A172 (cell line): ENCODE measurements at places on chromosomes 2 and 18. TPM values are rescaled to one million over a fixed set of nuclear protein-coding genes. Genes with fewer than 3 reads are reported as not detected.

GRCh38 chr2:25420820-25421237 lies 79.1 kb upstream of the DNMT3A start:
- DNase-seq: no peak

DNA sequence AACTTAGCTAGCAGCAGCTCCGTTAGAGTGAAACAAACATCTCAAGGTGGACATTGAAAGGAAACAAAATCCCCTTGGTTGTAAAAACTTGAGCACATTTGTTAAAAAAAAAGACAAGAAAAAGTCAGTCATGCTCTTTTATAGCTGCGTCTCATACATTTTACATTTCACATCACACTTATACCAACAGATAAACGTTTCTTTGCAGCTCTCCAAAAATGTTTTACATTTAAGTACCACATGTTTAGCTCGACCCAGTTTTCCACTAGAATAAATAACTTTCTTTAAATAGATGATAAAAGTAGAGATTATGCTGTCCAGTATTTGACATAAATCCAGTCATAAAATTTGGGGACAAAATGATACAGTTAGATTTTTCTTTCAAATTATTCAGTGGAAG lies 297.0 kb upstream of the ST6GAL2 start:
- DNase-seq: no peak

DNA sequence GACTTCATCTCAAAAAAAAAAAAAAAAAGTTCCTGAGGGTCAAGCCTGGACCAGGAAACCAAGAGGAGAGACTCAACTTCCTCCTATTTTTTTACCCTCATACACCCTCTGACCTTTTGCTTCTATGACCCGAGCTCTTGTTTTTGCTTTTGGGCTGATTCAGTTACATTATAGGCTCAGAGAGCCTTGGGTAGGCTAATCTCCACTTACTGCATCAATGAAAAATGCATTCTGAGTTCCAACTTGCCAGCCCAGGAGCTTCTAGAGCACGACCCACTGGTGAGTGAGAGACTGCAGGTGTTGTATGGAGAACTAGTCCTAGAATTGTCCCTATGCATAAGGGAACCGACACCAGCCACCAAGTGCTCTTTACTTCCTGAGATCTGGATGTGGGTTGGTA lies 91.1 kb downstream of the CABLES1 start:
- DNase-seq: no peak

- no peak for DNase-seq
Measured at GRCh38 chr18:54357082-54357659, 487 bp downstream of the STARD6 start.

- no peak for DNase-seq
Measured at GRCh38 chr2:46448641-46449040, 30.7 kb upstream of the TMEM247 start.

GRCh38 chr18:49725809-49726674 lies 87.3 kb downstream of the ACAA2 start:
- peak; percentile 91 for DNase-seq

Gene NEU2
- total RNA-seq: not detected in 2 replicates

GRCh38 chr2:218436992-218437391 lies 18.1 kb downstream of the VIL1 start:
- no peak for DNase-seq

Gene PIEZO2
- total RNA-seq: 1.8 and 2.5 TPM in 2 replicates

Gene STEAP3
- total RNA-seq: 71.3 and 117 TPM in 2 replicates

GRCh38 chr2:67840460-67841068 lies 222.2 kb downstream of the C1D start:
- peak; percentile 86 for DNase-seq

- DNase-seq: no peak
Measured at GRCh38 chr2:101578671-101579070, 103.8 kb upstream of the RFX8 start.

GRCh38 chr18:56738184-56738583 lies 87.0 kb downstream of the WDR7 start:
- no peak for DNase-seq

Gene SERPINB12
- not detected in 2 replicates for total RNA-seq

DNA sequence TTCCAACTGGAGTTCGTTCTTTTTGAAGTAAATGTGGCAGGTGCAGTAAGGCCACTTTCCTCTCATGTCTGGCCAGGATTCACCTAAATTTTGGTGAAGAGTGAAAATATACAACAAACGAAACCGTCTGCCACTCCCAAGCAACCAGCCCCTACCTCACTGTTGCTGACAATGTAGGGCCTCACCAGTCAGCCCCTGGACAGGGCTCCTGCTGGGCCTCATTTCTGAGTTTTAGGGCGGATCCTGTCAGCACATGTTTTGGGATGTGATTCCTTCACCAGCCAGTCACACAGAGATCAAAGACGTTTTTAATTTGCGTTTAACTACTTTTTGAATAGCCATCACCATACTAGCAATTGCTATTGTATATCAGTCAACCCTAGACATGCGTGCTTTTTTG lies 185.0 kb downstream of the WDR7 start:
- DNase-seq: no peak

GRCh38 chr18:68221111-68221724 lies 493.7 kb downstream of the TMX3 start:
- no peak for DNase-seq

DNA sequence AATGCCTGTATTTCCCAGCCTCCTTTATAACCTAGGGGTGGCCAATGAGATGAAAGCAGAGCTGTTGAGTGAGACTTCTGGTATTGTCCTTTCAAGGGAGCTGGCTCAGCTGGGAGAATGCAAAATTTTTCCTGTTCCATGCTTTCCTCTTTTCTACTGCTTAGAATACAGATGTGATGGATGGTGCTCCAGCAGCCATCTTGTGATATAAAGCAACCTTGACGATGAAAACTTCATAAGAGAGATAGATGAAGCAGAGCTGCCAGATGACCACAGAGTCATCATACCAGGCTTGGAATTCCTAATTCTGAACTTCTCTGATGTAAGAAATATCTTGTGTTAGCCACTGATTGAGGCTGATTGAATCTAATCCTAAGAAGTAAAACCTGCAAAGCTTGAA lies 11.9 kb upstream of the INHBB start:
- DNase-seq: no peak

- DNase-seq: no peak
Measured at GRCh38 chr2:47309472-47309951, 93.4 kb upstream of the MSH2 start.

DNA sequence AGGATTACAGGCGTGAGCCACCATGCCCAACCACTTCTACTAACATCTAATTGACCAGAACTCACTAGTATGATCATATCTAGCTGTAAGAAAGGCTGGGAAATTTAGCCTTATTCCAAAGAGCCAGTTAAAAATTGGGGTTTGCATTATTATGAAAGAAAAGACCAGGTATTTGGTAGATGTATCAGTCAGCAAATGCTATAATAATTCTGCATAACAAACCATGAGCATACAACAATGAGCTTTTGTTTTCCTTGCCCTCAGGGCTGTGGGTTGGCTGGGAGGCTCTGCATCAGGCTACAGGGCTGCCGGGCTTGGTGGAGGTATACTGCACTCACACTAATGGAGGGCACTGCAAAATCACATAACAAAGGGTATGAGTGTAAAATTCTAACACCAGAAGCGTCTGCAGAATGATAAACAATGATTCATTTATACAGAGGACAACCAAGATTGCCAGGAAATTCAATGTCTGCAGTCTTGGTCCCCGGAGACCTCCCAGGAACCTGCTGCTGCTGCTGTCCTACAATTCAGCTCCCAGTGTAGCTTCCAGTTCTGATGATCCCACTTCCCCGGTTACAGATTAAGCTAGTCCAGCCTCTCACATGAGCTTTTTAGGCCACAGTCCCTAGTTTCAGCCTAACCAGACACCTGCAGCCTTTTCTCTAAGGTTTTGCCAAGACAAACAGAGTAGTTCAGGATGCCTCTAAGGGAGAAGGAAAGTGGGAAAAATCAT lies 32.2 kb upstream of the ST3GAL5 start:
- DNase-seq: peak; percentile 63

- DNase-seq: no peak
Measured at GRCh38 chr2:231663458-231664212, 44.7 kb upstream of the PTMA start.

Gene BOLL
- total RNA-seq: not detected in 2 replicates

DNA sequence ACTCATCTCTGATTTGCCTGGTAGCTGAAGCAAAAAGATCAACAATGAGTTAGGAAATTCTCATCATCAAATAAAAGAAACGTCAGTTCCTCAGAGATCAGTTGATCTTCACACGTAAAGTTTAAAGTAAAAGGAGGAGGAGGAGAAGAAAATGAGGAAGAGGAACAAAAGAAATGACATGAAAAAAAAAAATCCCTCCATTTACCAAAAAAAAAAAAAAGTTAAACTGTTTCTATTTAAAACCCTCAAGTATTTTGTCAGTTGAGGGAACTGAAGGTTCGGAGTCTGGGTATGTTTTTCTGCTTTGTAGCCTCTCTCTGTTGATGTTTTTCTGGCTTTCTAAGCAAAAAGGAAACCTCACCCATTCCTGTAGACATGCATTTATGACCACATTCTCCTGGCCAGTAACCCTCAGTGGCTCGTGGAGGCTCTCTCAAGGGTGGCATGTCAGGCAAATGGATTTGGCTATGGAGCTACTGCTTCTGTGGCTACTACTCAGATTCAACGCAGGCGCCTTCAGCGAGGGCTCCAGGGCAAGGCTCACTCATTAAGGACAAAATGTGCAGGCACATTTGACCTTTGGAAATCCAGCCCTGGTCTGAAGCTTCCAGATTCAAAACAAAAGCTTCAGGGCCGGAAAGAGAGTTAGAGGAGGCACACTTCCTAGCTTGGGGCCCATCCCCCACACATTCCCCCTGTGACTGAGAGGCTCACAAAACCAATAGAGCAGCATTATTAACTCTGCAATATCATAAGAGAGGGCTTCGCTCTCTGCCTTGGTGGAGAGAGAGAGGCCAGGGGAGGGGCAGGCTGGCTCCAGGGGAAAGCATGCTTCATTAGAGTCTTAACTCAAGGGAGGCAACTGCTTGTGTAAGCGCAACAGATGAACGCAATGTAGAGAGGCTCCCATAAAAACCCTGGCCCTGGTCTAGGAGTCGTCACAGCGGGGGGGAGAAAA lies 22.3 kb downstream of the KLF7 start:
- DNase-seq: no peak

Gene TSPYL6
- total RNA-seq: not detected in 2 replicates

Gene POLR1B
- 20.0 and 23.3 TPM in 2 replicates for total RNA-seq

GRCh38 chr2:36395866-36396265 lies 40.3 kb downstream of the CRIM1 start:
- DNase-seq: no peak

- DNase-seq: no peak
Measured at GRCh38 chr2:10388954-10389560, 59.1 kb downstream of the ODC1 start.

GRCh38 chr2:174048243-174048642 lies 83.1 kb upstream of the SP3 start:
- DNase-seq: no peak

DNA sequence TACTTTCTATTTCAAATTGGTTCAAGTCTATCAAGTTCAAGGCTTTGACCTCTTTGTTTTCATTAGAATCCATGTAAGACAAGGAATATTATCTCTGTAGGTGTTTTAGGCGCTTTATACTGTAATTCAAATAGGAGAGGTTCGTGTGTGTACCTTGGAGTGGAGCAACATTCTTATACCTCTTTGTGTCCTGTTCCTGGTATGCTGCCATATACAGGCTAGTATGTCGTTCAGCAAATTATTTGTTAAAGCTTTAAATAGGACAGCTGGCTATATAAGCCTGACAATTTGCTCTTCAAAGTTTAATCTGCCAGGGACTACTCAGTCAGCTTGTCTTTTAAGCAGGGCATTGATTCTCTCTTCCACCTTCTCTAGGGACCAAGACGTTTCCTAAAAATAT lies 31.1 kb upstream of the SPAG16 start:
- DNase-seq: no peak

GRCh38 chr18:70041459-70042050 lies 93.9 kb upstream of the CD226 start:
- DNase-seq: no peak

DNA sequence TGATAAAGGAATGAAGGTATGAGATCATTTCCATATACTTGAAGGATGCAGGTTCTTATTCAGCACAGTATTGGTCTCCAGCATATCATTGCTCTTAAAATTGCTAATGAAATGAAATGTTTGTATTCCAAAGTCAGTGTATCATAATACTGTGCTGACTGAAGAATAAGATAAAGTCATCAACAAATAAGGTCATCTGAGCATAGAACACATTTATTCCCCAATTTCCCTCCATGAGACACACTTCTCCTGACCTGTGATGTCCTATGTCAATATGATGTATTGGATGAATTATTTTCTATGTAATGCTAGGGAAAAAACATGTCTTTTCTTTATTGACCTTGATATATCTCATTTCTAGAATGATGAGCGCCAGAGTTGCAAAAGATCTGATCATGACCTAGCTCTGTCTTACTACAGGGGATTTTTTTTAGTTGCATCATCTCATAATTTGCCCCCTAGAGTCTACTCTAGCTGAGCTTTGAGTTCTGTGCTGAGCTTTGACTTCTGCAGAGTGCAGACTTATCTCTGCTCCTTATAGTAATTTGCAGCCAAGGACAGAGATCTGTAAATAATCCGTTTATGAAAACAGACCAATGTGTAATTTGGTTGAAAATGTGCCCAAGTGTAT lies 859.8 kb downstream of the TRIB2 start:
- DNase-seq: no peak

Gene LRRTM4
- 0.12 and 0.36 TPM in 2 replicates for total RNA-seq

DNA sequence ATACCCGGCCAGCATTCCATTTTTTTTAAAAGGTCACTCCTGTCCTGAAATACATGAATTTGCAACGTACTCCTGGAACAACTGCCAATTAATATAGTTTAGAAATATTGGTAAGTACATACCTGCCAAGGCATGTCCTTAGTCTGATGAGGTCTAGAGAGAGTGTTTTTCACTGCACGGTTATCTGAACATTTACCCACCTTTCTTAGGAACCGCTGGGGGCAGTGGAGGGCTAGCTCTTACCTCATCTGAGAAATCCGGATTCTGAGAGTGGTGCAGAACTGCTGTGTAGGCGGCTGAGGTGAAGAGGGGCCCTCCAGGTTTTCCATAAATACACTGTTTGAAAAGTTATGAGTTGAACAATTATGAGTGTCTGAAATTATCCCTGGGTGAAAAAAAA lies 133.1 kb upstream of the CCDC195 start:
- no peak for DNase-seq

Gene STAT4
- 0.55 and 0.93 TPM in 2 replicates for total RNA-seq

Gene HDAC4
- total RNA-seq: 4.6 and 10.9 TPM in 2 replicates
